Activated T-cell treated with anti-CD3 and anti-CD28 coated beads for 1 hour (primary cell): ENCODE measurements at places on chromosomes 4 and X.
A peak's percentile ranks its signal among the peaks of the same experiment; 100 is the strongest.

DNA sequence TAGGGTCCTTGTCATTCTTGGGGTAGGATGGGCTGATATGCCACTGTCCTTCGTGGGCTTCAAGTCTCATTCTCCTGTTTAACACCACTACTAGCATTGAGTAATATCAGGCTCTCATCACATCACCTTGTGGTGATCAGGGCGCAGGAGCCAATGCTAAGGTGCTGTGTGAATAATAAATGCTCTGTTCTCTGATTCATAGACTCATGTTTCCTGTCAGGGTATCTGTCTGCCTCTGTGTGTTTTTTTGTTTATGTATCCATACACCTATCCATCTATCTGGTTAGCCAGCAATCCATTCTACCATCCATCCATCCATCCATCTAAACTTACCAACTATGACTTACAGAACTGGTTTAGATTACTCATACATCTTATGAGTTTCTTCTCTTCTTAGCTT lies 525.1 kb upstream of the ATOH1 start:
- no peak for DNase-seq

- no peak for DNase-seq
These were observed 73.8 kb upstream of the DCLK2 start for GRCh38 chr4:150004481-150004880.

DNA sequence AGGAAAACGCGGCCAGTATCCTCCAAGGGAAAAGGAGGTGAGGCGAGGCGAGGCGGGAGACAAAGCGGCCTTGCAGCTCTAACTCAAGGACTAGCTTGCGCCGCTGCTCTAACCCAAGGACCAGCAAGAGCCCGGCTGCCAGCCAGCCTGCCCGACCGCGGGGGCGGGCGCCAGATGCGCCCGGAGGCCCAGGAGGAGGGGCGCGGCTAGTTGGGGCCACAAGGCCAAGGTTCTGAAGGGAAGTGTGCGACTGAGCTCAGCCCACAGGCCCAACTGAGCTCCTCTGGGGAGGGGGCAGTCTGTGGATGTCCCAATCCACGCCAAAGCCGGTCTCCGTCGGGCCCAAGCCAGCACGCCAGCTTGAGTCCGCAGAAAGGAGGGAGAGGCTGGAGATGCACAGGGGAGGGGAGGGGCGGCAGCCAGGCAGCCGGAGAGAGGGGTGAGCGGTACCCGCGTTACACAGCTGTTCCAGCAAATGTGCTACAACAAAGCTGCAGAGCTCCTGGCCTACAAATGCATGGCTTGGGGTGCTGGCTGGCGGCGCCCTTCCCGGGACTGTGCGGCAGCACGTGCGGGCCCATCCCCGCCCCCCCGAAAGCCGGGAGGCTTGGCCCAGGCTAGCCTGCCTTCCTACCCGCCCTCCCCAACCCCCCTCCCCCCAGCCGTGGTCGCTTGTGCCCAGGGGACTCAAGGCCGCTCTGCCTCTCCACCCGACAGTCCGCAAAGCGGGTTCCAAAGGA lies 637 bp downstream of the AMER1 start:
- DNase-seq, result peak; percentile 0

GRCh38 chrX:104254442-104255115 lies at the start of gene ESX1:
Gene ESX1, minus strand, starts transcription at chrX:104254933. Its CDS starts 84 bp downstream, at chrX:104254849.
- no peak for DNase-seq

GRCh38 chrX:34656467-34656841 lies 631 bp downstream of the TMEM47 start:
- no peak for DNase-seq

- DNase-seq, result no peak
These were observed 514 bp downstream of the FANCB start for GRCh38 chrX:14872355-14872754.

GRCh38 chr4:151031831-151032605 lies 16.9 kb upstream of the LRBA start:
- no peak for DNase-seq

- DNase-seq, result no peak
These were observed 38.7 kb upstream of the GRID2 start for GRCh38 chr4:92265021-92265420.

GRCh38 chrX:146433771-146434170 lies 375.8 kb upstream of the CXorf51B start:
- no peak for DNase-seq

DNA sequence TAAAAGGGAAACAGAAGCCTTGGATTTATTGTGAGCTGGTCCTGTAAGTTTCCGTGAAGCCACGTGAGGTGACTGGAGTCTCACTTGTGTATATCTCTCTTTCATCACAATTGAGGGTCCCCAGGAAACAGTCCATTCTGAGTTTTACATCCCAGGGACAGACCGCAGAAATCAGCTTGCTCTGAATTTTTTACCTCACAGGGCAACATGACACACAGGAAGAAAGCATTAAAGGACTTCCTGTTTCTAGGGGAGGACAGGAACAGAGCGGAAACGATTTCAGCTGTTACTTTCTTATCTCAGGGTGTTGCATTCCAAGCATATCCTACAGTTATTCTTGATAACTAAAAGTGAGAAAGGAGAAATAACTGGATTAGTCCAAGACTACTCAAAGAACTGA lies 553.5 kb downstream of the TRAM1L1 start:
- DNase-seq, result no peak

DNA sequence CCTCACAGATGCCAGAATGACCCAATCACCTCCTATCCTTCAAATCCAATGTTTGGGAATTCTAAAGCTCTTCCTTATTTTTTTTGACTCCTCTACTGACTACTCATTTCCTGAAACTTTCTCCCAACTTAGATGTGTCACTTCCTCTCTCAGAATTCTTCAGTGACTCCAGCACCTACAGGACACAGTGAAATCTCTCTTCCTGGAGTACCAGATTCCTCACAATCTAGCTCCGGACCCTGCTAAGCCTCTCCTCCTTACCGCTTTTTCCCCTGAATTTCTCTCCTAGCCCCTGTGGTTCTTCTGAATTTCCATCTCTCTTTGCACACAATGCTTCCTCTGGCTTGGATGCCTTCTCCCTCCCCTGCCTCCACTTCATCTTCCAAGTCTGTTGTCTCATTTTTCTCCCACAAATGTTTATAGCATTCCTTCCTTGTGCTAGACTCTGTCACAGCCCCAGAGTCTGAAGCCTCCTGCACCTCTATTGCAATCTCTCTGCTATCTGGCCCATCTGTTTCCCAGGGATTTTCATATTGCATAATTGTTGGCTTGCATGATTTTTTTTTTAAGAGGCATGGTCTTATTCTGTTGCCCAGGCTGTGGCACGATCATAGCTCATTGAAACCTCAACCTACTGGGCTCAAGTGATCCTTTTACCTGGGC lies 80.1 kb downstream of the ANAPC4 start:
- no peak for DNase-seq

DNA sequence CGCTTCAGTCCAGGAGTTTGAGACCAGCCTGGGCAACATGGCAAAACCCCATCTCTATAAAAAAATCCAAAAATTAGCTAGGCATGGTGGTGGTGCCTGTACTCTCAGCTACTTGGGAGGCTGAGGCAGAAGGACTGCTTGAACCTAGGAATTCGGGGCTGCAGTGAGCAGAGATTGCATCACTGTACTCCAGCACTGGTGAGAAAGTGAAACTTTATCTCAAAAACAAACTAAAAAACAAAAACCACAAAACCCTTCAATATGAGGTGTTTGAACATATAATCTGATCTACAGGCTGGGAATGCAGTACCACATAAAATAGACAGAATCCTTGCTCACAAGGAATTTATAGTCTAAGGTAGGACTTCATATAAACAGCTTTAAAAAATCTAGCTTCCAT lies 103.9 kb downstream of the PDS5A start:
- DNase-seq, result no peak

GRCh38 chrX:74195605-74196004 lies 108.4 kb upstream of the ZCCHC13 start:
- DNase-seq, result no peak

GRCh38 chrX:118522230-118522926 lies 26.8 kb downstream of the DOCK11 start:
- DNase-seq, result no peak

- DNase-seq, result no peak
These were observed 31.7 kb upstream of the INTU start for GRCh38 chr4:127601029-127601428.

GRCh38 chrX:30015440-30015839 lies 199.9 kb upstream of the MAGEB2 start:
- DNase-seq, result no peak

- no peak for DNase-seq
These were observed 14.4 kb upstream of the SOD3 start for GRCh38 chr4:24780936-24781495.

DNA sequence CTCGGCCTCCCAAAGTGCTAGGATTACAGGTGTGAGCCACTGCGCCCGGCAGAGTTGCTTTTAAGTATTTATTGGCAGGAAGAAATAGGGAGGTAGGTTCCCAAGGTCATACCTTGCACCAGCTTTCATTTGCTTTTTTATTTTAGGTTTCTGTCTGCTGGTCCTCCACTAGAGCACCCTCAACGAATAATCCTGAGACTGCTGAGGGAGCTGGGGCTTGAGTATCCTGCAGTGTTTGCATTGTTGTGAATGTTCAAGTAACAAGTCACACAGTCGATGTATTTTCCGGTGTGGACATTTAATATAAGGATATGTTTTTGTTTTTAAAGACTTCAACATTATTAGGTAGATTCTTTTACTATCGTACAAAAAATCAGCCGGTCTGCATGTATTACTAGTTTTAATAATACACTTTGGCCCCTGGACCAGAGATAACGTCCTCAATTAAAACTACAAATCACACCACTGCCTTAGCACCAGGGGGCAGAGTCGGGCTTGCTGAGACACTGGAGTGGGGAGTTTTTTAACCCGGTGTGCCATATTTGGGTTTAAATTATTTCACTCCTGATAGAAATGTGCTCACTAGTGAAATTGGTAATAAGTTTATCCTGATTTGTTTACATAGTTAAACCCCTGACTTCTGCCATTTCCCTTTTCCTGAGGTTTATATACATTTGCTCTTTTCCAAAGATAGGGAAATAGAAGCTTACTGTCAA lies 11.6 kb downstream of the SMIM20 start:
- no peak for DNase-seq

GRCh38 chr4:164304101-164304639 lies 449.8 kb upstream of the SMIM31 start:
- no peak for DNase-seq

DNA sequence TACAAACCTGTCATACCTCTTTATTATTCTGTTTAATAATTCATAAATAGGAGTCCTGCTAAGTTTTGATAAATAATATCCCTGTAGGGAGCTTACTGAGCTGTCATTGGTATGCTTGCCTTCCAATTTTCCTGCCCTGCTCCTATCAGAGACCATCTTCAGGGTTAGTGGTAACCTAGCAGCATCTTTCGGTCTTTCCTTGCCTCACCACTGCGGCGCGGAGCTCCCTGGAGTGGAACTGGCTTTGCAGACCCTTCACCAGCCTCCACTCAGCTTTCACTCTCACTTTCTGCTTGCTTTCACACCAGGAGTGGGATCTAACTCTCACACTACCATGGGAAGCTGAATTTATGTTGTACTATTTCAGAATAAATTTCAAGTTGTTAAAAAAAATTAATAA lies 481.7 kb upstream of the ATOH1 start:
- no peak for DNase-seq

- no peak for DNase-seq
These were observed 48.8 kb upstream of the CCSER1 start for GRCh38 chr4:90078440-90078839.

DNA sequence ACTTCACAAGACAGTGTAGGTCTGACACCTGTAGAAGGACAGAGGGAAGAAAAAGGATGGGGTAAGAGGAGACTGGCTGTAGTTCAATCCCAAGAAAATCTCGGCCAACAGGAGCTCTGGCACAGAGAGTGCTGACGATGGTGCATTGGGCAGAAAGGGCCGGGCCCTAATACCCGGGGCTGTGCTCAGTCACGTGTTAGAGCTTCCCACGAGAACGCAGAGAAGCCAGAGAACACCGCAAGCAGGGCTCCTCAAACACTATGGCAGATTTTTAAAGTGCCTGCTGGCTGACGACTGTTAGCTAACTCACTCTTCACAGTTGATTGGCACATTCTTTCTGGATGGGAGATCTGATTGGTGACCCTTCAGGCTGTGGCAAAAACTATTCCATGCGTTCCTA lies 35.5 kb downstream of the EREG start:
- no peak for DNase-seq

- no peak for DNase-seq
These were observed 42.2 kb downstream of the METTL14 start for GRCh38 chr4:118727360-118727759.

DNA sequence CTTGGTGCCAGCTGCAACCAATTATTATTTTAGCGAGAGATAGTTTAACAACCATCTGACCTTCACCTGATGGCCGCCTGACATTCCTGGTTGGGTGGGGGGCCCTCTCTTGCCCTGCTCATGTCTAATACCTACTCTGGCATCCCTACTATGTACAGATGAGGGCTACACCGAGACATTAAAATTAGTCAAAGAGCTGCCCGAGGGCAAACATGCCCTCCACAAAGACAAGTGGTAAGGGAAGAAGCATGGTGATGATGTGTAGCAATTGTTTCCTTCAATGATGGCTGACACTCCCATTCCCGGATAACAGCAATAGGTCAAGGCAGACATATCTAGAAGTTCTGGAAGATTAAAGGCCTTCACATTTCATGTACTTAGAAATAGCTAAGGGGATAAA lies 49.6 kb downstream of the MAP7D3 start:
- no peak for DNase-seq

DNA sequence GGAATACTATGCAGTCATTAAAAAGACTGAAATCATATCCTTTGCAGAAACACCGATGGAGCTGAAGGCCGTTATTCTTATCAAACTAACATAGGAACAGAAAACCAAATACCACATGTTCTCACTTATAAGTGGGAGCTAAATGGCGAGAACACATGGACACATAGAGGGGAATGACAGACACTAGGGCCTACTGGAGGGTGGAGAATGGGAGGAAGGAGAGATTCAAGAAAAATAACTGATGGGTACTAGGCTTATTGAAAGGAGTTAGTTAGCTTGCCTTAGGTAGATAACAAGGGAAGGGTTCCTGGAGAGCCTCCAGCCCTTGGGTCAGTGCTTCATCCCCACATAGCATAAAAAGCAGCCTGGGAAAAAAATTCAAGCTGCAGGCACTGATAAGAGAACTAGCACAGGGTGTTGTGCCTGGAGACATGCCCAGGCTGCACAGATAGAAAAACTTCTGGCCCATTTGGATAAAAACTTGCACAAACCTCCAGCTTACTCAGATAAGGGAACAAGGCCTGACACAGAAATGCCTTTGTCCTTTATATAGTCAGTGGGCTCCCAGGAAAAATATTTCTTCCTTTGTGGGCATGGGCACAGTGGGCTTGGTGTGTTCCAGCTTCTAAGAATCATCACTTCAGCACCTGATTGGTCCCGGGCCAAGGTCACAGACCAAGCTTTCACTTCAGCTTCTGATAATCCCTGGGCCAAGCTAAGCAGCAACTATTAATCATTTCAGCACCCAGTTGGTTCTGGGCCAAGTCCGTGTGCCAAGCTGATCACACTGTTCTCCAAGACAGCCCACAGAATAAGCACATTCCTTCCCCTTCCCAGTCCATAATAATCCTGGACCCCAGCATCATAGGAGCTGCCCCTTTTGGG lies 23.1 kb upstream of the PWWP3B start:
- DNase-seq, result no peak

DNA sequence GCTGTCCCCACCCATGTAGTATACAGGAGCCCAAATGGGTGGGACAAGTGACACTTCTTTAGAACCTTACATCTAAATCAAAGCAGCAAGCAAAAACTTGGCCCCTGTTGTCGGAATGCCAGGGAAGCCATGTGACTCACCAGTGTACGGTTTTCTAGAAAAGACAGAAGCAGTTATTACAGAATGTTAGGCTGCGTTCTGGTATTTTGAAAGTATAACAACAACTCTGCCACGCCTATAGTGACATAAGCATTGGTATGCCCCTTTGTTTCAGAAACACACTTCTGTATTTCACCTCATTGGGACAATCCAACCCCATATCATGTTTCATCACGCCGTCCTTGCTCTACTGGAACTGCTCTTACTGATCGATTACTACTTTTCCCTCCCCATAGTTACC lies 14.8 kb downstream of the PDHA1 start:
- no peak for DNase-seq
